Naive thymus-derived CD8-positive, alpha-beta T cell (primary cell): ENCODE measurements at places on chromosomes 3 and 15. TPM values are rescaled to one million over a fixed set of nuclear protein-coding genes. Genes with fewer than 3 reads are reported as not detected.

DNA sequence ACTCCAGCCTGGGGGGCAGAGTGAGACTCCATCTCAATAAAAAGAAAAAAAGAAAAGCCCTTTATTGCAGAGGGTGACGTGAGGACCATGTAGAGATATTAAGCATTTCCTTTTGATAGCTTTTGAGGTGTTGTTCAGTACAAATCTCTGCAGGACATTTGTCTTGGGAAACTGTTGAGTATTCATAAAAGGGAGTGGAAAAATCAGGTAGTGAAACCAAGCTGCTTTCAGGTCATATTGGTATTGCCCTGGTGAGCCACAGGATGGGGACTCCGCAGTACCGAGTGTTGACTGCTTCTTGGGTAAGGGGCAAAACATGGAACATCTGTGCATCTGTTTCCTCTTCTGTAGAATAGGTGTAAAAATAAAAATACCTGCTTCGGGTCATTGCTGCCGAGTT is 9.9 kb downstream of the ITPR1 start:
- no peak for DNase-seq

CFAP100 gene
- total RNA-seq: not detected

DNA sequence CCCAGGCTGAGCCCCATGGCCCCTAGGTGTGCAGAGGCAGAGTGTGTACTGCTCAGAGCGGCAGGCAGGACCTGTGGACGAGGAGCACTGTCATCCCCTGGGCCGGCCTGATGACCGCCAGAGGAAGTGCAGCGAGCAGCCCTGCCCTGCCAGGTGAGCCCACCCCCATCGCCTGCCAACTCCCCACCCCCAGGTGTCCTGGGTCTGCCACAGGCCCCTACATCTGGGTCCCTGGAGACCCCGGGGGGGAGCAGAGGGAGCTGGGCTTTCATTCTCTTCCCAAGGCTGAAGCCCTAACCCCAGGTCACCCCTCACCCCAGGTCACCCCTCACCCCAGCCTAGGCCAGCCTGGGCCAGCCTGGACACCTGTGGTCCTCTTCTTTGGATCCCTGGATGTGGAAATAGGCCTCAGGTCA is 93.1 kb downstream of the TBC1D2B start:
- DNase-seq: no peak

DNA sequence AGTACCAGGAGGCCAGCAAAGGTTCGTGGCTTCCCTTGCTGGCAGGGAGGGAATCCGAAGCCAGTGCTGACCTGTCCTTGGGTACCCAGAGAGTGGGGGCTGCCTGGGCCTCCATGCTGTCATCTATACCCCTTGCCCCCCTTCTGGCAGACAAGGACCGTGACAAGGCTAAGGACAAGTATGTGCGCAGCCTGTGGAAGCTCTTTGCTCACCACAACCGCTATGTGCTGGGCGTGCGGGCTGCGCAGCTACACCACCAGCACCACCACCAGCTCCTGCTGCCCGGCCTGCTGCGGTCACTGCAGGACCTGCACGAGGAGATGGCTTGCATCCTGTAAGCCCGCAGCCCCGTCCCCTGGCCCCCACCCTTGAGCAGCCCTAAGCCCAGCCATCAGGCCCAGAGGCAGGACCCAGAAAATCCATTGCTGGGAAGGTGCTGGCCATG is 2.8 kb downstream of the FES start:
- DNase-seq: no peak

CTXN2 gene
- not detected for total RNA-seq

DNA sequence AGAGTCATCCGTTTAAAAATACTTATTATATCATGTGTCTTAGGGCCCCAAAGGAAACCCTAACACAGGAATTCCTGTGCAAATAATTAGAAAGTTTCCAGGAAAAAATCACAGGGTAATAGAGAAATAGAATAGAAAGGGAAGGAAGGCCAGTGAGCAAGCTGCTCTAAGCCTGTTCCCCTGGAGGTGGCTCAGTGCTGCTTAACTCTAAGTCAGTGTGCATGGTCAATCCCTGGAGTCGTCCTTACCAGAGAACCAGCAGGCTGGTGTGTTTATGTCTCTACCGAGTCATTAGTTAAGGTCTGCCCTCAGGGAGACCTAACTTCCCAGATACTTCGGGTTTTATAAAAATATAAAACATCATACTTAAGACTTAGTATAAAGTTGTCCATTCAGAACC is 21.0 kb upstream of the MCF2L2 start:
- DNase-seq: no peak

HYAL1 gene
- 0.39 TPM for total RNA-seq

- DNase-seq: no peak
These were observed 147.2 kb downstream of the FOXP1 start for GRCh38 chr3:71436337-71436736.

PTH1R gene
- not detected for total RNA-seq

DNA sequence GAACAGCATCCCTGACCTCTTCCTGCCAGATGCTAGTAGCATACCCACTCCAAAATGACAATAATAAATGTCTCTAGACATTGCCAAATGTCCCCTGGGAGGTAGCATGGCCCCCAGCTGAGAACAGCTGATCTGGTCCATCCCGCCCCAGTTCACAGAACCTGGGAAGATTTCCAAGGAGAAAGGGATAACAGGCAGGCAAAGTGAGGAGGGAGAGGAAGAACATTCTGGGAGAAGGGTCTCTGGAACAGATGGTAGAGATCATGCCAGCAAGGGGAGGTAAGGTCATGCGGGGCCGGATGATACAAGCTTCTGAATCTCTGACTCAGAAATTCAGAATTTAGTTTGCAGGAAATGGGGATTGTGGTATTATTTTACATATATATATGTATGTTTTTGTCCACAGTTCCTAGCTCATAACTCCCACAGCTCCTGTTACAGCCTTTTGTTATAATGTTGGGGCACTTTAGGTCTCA is 192.7 kb downstream of the SUCLG2 start:
- no peak for DNase-seq

CD80 gene
- total RNA-seq: not detected

GRCh38 chr3:64763980-64764379 is 76.2 kb upstream of the ADAMTS9 start:
- no peak for DNase-seq

RARB gene
- total RNA-seq: not detected

SAMD7 gene
- total RNA-seq: not detected

DNA sequence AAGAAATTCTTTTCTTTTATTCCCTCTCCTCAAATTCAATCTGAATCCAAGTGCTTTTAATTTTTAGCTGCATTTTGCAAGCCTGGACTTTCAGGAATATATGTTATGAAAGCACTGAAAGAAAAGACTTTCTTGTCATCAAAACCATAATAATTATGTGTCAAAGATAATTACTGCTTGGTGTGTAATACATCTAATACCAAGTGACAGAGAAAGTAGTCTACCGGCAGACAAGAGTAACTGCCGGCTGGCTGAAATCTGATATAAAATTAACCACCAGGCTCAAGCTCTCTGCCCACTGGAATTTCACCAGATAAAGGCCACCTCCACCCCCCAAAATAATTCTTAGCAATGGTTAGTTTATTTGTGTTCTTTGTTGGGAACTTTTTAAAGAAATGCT is 220.9 kb upstream of the CDIN1 start:
- no peak for DNase-seq
